Activated naive CD8-positive, alpha-beta T cell treated with anti-CD3 and anti-CD28 coated beads, Interleukin-2, amount 10 ng/mL, durations not matched to agents 7 days and 5 days (primary cell): ENCODE measurements at places on chromosomes 12 and 14. TPM values are rescaled to one million over a fixed set of nuclear protein-coding genes. Genes with fewer than 3 reads are reported as not detected.

NTS gene
- not detected for total RNA-seq

TPCN1 gene
- total RNA-seq = 32.0 TPM

- no peak for DNase-seq
Observed at GRCh38 chr12:76033081-76034011, 1.8 kb upstream of the PHLDA1 start.

KRT78 gene
- not detected for total RNA-seq

- no peak for DNase-seq
Observed at GRCh38 chr12:44654646-44655639, 221.2 kb downstream of the NELL2 start.

DNA sequence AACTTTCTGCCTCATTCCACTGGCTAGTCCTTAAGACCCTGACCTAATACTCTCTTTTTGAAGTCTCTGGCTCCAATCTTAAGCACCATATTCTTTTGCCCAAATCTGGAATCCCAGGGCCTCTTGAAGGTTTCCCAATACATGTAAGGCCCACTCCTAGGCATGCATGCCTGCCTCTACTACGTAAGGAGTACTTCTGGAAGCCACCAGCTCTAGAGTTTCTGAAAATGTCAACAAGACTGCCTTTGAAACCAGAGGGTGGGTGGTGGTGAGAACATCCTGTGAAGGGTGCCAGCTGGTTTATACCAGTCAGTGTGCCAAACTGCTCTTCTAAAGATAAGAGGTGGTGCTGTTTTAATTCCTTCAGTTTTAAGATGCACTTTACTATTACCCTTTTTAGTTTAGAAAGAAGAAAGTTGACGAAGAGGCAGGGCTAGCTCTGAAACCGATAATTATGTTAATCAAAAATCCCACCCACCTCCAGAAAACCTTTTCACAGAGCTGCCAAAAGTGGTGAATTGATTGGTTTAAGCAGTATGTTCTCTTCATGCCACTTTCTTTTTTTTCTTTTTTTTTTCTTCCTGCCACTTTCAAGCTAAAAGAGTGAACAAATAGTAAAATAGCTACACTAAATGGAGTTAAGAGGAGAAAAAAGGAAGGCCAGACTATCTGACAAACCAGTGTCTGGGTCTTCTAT, 8.7 kb upstream of the WDR89 start:
- DNase-seq = no peak

- no peak for DNase-seq
Observed at GRCh38 chr14:57293866-57294837, 25.4 kb downstream of the AP5M1 start.

CLEC2A gene
- not detected for total RNA-seq

GRCh38 chr14:72500234-72500838, 393.6 kb downstream of the DPF3 start:
- no peak for DNase-seq

DNA sequence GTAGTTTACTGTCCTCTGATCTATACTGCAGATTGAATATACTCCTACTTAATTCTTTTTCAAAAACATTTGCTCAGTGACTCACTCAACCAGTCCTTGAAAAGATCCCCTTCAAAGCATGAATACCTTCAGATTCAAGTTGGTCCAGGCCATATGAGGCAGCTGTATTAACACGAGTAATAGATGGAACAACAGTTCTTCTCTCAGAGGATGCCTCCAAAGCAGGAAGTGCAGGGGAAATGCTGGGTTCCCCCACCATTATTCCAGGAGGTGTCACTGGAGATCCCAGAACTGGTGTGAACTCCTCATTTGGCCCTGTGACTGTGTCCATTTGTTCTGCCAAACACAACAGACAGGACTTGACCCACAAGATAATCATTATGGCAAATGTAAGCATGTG, 20.6 kb downstream of the ARMH4 start:
- DNase-seq = no peak

GRCh38 chr14:24713404-24713803, 79.4 kb upstream of the GZMB start:
- DNase-seq = no peak

JPH4 gene
- total RNA-seq = not detected

- no peak for DNase-seq
Observed at GRCh38 chr14:58780605-58781004, 142.8 kb downstream of the DACT1 start.

GRCh38 chr12:68505970-68506369, 104.7 kb upstream of the RAP1B start:
- DNase-seq = no peak
